ENCODE measurements at places on chromosomes 11 and 22.

- DNase-seq: no peak
Measured at GRCh38 chr11:118911880-118912741, 13.6 kb downstream of the BCL9L start.

DNA sequence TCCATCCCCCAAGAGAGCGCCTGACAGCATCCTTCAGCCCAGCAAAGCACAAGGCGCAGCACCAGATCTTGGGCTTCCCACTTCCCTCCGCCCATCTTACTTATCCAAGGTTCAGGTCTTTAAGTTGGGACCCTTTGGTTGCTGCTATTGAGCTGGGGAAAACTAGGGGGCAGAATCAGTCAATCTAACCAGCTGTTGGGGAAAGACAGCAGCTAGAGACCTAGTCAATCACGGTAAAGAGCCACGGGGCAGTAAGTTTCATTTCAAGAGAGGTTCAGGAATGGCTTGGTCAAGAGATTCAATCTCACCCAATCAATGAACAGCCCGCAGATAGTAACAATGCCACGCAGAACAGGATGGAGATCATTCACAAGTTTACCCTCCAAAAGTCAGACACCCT is 1.7 kb downstream of the ABTB2 start:
- no peak for DNase-seq

GRCh38 chr11:110286298-110287040 is 9.9 kb downstream of the RDX start:
- DNase-seq: no peak

DNA sequence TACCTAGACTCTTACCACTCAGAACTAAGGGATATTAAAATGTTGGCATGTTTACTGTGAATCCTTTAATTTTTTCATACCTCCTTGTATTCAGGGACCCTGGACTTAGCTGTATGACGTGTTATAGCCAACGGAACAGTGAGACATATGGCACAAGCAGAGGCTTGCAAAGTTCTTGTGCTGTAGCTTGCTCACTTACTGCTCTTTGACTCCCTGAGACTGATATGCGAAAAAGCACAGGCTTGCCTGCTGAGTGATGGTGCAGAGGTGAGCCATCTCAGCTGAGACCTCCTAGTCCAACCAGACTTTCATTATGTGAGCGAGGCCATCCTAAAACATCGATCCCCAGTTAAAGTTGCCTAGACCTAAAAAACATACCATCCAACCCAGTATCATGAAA is 811.0 kb downstream of the METTL15 start:
- no peak for DNase-seq

DNA sequence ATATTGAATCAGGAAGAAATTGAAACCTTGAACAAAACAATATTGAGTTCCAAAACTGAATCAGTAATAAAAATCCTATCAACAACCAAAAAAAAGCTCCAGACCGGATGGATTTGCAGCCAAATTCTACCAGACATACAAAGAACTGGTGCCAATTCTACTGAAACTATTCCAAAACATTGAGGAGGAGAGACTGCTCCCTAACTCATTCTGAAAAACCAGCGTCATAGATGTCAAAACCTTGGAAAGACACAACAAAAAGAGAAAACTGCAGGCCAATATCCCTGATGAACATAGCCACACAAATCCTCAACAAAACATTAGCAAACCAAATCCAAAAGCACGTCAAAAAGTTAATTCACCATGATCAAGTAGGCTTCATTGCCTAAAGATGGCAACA is 353.8 kb downstream of the TMEM135 start:
- peak; percentile 20 for DNase-seq

GRCh38 chr11:112118176-112118575 is 31.5 kb downstream of the SDHD start:
- no peak for DNase-seq

GRCh38 chr11:98194611-98195010 is 826.1 kb upstream of the CNTN5 start:
- no peak for DNase-seq

- DNase-seq: no peak
Measured at GRCh38 chr11:1608363-1608762, at the start of gene KRTAP5-3. Gene KRTAP5-3, minus strand, starts transcription at chr11:1608463. Its CDS starts 78 bp downstream, at chr11:1608385.

- no peak for DNase-seq
Measured at GRCh38 chr22:20029550-20030225, 8.8 kb downstream of the TANGO2 start.

DNA sequence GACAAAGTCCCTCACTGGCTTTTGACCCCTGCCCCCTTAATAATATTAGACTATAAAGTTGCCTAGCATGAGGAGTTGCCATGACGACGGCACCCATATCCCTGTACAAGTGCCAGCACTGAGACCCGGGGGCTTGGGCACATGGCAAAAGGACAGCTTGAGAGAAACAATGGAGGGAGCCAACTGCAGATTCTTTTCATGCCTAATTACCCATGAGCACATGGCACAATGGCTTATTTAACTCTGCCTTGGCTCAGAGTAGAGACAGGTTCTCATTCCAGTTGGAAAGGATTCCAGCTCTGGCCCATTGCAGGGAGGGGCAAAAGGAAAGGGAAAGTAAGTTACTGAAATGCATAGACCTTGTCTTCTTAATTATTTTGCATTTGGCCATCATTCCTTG is 261.2 kb upstream of the UBASH3B start:
- DNase-seq: peak; percentile 14

DNA sequence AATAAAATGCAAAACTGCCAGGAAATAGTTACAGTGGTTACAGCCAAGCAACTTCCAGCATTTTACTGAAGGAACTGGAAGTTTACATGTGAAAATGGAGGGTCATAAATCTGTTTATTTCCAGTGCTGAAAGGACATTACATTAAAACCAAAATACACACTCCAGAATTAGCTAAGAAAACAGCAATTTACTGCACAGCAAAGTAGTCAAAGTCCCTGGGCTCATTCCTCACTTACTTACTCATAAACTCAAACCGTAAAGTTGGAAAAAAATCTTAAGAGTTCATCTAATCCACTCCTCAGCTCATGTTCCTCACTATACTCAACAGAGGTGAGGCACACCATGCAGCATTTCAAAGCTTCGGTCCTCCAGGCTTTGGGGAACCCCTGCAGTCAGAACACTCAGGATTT is 17.4 kb downstream of the CTSC start:
- peak; percentile 82 for DNase-seq

- no peak for DNase-seq
Measured at GRCh38 chr11:121870206-121871045, 245.6 kb downstream of the BLID start.

- DNase-seq: no peak
Measured at GRCh38 chr11:72816404-72816990, 2.3 kb downstream of the ATG16L2 start.

DNA sequence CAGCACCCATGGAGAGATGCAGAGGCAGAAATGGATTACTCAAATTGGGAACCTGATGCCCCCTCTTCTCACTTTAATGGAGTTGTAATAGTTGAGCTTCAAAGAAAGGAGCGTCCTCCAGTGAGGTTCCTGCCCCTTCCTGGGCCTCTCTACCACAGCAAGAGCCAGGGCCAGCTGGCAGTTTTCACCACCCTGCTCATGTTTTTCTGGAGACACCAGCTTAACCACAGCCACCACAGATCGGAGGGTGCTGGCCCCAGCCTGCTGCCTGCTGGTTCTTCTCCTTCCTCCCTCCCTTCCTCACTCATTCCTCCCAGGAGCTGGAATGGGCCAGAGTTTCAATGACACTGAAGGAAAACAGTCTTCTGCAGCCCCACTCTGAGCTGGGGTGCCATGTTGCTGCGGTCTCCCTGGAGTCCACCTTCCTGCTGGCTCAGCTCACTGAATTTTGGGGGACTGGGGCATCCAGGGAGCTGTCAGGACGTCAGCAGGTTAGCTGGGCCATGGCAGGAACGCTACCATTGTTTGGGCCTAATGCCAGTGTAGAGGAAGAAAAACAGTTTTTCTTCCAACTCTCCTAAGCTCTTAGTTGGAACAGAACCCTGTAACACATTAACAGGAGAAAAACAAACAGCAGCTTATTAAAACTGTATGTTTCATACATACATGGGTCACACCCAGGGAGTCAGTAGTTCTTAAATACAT is 57.7 kb downstream of the TRAF6 start:
- DNase-seq: no peak

DNA sequence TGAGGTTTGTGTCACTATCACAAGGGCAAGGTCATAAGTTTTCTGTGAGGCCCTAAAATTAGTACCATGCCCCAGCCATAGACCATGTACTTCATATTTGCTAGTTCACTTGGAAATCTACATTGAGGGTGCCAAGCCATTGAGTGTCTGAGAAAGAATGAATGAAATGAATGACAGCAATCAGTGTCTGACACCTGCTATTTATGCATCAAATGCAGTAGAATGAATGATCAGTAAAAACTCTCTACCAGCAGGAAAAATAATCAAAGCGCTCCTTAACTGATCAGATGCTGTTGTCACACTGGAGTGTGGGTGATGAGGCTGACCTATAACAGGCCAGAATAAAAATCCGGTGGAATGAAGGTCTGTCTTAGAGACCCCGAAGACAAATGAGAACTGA is 467.9 kb upstream of the B3GAT1 start:
- DNase-seq: no peak

GRCh38 chr11:35262056-35262455 is 123.1 kb downstream of the CD44 start:
- DNase-seq: no peak

GRCh38 chr11:3849297-3849874 is 6.1 kb upstream of the STIM1 start:
- DNase-seq: peak; percentile 42

DNA sequence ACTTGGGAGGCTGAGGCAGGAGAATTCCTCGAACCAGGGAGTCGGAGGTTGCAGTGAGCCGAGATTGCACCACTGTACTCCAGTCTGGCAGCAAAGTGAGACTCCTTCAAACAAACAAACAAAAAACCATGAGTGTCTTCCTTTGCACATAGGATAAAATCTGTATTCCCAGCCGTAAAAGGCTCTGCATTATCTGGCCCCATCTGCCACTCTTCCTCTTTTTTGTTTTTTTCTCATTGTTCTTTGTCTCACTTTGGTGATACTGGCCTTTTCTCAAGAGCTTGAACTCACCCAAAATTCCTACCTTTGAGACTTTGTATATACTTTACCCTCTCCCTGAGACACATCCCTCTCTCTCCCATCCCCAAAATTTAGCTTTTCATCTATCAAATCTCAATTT is 17.6 kb downstream of the FDX1 start:
- DNase-seq: no peak

DNA sequence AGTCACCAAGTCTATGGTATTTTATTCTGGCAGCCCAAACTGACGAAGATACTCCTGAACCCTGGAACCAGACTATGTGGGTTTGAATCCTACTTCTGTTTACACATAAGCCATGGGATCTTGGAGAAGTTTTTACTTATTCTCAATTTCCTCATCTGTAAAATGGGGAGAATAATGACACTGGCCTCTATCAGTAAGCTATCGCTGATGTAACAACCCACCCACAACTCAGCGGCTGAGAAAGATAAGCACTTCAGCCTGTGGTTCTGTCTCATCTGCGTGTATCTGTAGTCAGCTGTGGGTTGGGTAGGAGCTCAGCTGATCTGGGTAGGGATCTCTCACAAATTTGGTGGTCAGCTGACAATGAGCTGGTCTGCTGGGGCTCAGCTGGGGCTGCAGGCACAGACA is 68.0 kb upstream of the ALX4 start:
- DNase-seq: no peak

- no peak for DNase-seq
Measured at GRCh38 chr11:61725781-61726231, 26.6 kb upstream of the MYRF start.

DNA sequence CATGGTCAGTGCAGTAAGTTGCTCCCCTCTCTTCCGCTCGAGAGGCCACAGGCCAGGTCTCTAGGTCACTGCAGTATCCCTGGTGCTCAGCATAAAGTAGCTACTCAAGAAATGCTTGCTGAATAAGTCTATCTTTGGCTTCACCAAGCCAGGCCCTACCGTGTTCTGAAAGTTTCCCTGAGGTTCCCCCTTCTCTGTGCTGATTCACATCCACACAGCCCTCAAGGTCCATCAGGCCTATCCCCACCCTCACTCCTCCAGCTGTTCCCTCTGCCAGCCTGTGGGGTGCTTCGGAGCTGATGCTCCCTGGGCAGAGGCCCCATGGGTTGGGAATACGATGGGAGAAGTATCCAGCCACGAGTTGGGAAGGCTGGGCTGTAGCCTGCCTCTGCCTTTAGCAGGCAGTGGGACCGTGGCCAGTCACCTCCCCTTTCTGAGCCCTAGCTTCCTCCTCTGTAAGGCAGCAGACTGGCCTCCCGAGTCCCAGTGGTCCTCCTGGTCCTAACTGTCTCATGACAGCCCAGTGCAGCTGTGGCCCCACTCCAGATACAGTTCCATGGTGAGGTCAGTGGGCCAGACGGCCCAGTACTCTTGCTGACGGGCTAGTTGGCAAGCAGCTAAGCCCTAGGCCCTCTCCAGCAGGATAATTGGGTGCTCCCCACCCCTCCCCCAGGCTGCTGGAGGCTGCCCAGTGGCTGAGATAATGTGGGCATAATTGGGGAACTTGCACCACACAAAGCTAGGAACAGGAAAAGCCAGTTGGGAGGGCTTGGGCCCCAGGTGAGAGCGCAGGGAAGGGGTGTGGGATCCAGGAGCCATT is 48.2 kb downstream of the NECTIN1 start:
- peak; percentile 57 for DNase-seq

DNA sequence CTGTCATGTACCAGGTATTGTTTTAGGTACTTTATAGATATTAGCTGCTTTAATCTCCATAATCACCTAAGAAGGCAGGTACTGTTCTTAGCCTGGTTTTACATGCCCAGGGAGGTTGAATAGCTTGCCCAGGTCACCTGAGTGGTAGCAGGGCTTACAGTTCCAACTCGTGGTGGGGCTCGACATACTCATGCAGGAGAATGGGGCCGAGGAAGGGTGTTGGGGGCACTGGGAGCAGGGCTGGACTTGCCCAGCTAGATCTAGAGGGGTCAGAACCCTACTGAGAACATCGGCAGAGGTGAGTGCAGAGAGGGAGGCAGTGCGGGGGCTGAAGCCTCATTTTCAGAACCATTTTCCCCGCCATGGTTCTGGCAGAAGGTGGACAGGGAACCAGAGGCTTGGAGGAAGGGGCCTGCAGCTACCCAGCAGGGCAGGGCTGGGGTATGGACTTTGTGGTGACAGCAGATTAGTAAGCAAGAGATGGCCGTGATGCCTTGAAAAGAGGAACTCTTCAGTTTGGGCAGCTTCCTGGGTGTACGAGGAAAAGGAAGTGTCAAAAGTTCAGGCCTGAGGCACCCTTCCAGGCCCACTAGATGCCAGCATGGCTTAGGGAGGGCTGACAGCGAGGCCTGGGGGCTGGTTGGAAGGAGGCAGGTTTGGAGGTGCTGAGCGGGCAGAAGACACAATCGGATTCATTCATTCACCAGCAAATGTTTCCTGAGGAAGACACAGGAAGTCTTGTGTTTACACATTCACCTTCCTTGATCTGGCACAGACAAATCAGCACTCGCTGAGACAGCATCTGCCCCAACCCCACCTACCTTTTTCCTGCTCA is 54.7 kb upstream of the LYVE1 start:
- DNase-seq: no peak

GRCh38 chr11:94849839-94850238 is 81.7 kb downstream of the AMOTL1 start:
- DNase-seq: peak; percentile 66
